ENCODE measurements at places on chromosomes 12 and 14.

DNA sequence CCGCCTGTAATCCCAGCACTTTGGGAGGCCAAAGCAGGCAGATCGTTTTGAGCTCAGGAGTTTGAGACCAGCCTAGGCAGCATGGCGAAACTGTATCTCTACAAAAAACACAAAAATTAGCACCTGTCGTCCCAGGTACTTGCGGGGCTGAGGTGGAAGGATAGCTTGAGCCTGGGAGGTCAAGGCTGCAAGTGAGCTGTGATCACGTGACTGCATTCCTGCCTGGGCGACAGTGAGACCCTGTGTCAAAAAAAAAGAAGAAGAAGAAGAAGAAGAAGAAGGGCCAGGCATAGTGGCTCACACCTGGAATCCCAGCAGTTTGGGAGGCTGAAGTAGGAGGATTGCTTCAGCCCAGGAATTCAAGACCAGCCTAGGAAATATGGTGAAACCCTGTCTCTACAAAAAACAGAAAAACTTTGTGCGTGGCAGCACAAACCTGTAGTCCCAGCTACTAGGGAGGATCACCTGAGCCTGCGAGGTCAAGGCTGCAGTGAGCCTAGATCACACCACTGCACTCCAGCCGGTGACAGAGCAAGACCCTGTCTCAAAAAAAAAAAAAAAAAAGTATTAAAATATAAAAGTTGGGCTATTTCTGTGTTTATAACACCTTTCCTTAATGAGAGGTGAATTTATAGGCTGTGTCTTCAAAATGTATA is 15.5 kb downstream of the RXYLT1 start:
- no peak for DNase-seq

- no peak for DNase-seq
Measured at GRCh38 chr14:85958069-85958468, 428.1 kb downstream of the FLRT2 start.

GRCh38 chr12:117498256-117498655 is 136.8 kb upstream of the NOS1 start:
- DNase-seq, result no peak

DNA sequence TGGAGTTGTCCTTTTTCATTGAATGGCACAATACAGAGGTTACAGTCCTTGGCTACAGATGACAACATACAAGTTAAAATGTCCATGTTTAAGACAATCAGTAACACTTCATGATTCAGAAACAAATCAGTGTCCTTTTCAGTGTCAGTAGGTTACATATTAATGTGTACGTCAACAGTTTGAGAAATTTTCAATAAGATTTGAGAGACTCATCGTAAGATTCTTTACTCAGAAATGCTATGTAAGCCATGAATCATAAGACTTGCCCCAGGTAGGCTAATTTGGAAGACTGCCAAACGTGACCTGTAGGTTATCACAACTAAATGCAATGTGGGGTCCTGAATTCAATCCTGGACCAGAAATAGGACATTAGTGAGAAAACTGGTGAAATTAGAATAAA is 3.5 kb downstream of the RDH12 start:
- DNase-seq, result no peak

DNA sequence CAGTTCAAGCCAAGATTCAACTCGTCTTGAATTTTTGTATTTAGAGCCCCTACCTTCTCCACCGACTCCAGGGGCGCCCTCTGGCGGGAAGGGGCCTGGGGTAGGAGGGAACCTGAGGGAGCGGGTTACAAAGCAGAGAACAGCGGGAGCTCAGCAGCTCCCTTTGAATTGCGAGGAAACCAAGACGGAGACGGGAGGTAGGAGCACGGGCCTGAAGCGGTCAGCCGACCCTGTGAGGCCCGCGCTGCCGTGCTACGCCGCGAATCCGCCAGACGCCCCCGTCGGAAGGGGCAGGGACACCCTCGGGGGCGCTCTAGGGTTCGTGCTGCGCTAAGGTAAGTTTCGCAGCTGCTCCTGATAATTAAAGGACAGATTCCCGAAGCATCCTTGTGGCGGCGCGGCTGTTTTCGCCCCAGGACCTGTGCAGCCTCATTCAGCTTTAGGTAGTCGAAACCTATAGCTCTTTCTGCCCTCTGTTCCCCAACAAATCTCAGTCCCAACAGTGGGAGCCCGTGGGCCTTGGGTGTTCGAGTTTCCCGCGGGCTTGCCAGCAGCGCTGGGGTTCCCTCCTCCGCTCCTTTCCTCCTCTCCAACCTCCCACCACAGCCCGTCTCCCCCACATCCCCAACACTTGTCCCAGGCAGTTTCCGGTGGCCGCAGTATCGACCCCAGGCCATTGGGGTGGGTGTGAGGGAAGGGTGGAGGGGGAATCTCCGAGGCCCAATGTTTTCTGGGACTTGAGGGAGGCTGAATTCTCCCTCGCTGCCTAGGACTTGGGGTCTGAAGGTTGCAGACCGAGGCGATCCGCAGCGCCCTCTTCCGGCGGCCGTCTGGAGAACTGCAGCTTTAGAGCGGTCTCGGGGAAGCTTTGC is 5.1 kb upstream of the NKX2-1 start:
- DNase-seq, result no peak

DNA sequence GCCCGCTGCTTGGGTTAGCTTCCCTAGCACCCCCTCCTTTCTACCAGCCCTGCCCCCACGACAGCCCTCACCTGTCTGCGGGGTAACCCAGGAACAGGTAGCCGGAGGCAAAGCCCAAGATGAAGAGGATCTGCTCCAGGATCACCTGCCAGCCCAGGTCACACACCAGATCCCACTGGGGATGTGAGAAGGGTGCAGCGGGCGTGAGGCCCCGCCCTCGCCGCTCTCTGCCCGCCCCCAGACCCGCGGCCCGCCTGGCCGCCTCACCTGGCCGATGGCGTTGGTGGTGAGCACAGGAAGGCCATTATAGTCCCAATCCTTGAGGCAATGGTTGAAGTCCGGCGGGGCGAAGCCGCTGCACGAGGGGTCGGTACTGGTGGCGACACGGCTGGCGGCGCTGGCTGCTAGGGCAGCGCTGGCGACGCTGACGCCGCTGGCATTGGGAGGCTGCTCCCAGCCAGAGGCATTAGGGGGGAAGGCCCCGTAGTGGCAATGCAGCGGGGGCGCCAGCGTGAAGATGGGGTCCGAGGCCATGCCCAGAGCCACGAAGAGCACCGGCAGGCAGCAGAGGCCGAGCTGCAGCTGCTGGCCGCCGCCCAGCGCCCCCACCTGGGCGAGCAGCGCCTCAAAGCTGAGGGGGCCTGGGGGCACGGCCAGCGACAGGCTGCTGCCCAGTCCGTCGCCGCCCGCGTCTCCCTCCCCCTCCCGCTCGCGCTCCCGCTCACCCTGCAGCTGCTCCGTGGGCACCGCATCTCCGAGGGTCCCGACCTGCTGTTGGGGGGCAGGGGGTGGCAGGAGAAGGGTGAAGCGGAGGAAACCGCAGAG is 794 bp downstream of the SLC22A17 start:
- no peak for DNase-seq

DNA sequence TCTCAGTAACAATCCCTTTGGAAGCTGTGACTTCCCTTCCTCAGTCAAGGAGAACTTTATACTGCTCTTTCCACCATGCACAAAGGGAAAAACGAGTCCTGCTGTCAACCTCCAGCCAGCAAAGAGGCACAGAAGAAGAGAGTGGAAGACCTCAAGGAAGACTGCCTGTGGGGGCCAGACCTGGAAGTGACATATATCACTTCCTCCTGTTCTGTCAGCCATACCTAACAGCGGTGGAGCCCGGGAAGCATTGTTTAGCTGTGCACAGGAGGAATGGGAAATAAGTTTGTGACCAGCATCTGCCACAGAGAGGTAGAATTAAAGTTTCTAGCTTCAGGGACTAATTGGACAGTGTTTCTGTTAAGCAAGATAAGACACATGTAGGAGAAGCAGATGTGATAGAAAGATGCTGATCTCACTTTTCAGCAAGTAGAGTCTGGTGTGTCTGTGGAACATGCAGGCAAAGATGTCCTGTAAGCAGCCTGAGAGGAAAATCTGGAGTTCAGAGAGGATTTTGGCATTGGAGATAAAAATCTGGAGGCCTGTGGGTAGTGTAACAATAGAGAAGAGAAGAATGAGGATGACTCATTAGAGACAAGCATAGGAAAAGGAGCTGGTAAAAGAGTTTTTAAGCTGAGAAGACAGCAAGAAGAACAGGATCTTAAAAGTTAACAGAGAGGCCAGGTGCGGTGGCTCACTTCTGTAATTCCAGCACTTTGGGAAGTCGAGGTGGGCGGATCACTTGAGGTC is 141.6 kb upstream of the CPSF6 start:
- DNase-seq, result no peak

- DNase-seq, result no peak
Measured at GRCh38 chr12:104697186-104697585, 240.4 kb downstream of the CHST11 start.

GRCh38 chr12:45907955-45908354 is 82.4 kb downstream of the SCAF11 start:
- DNase-seq, result no peak

DNA sequence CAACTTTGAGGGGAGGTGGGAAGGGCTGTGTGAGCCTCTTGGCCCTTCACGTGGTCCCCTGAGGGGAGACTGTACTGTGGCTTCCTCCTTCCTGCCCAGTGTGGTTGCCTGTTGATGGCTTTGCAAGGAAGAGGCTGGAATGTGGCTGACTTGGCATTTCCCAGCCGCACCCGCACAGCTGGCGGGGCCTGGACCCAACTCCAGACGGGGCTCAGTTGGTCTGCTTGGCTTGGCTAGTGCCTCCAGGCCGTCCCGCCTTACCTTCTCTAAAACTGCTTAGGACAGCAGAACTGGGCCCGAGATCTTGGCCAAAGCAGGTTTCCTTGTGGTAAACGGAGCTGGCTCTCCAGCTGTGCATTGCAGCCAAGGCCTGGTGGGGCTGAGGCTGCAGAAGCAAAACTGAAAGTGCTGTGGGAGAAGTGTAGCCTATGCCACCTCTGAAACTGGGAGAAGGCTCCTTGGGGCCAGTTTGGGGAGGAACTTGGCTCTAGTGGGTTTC is 139.5 kb downstream of the SMOC1 start:
- no peak for DNase-seq

- DNase-seq, result no peak
Measured at GRCh38 chr14:56331592-56332216, 213.5 kb downstream of the PELI2 start.

DNA sequence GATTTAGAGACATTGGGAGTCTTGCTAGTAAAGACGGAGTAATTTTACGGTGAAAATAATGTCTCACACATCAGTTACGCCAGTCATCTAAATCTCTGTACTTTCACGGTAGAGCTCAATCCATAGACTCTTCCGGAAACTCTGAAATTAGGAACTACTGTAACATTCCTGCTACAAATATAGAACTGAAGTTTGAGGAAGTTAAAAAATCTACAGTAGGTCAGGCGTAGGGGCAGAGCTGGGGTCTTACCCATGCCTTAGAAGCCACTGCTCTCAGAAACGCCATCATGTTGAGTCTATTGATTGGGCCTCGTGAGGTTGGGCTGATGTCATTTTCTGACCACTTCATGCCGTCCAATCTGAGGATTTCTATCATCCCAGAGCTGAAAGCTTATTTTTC is 1029.8 kb upstream of the TMEM132C start:
- no peak for DNase-seq

- no peak for DNase-seq
Measured at GRCh38 chr14:74490486-74490885, 2.6 kb downstream of the NPC2 start.

- peak; percentile 63 for DNase-seq
Measured at GRCh38 chr14:65239143-65239937, 137.0 kb upstream of the MAX start.

DNA sequence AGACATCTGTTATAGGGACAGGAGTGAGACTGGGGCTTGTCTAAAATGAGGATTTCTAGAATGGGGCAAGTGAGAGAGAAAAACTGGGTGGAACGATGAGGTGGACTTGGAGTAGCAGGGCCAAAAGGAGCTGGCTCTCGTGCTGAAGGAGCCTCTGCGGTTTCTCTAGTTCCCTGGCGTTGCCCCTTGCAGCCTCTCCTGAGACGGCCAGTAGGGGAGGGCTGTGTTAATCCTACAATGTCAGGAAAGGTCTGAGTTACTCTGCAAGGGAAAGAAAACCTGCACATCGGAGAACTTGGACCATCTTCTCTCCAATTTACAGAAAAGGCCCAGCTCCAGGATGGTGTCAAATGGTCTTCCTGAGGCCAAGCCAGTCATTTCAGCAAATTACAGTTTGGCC is 963.8 kb upstream of the FLRT2 start:
- DNase-seq, result no peak

DNA sequence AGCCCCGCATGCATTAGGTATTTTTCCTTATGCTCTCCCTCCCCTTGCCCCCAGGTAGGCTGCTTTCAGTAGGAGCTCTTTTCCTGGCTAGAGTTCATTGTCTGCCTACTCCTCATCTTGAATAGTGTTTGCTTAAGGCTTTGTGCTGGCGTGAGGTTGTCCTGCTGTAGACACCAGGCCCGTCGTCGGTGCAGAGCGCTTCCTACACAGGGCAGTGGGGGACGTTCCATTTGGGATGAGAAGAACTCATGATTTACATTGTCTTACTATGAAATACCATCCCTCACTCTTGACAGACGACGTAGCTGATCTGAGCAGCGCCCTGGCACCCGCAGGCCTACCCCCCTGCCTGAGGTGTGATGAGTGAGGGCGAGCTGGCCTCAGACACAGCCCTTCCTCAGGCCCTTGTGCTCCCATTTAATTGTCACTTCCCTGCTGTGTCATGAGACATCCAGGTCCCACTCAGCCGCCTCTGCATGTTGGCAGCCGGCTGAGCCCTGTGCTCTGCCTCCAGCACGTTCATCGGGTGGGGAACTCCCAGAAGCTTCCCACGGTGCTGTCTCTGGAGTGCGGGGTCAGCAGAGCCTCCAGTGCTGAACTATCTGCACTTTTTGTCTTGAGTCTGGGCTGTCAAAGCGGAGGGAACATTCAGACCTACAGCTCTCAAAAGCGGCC is 76.0 kb downstream of the WDR20 start:
- DNase-seq, result no peak

- DNase-seq, result no peak
Measured at GRCh38 chr12:15214851-15215601, 6.2 kb downstream of the RERG start.

- DNase-seq, result no peak
Measured at GRCh38 chr12:119476951-119477350, 116.6 kb upstream of the TMEM233 start.

- DNase-seq, result no peak
Measured at GRCh38 chr12:31594681-31595080, 3.7 kb upstream of the DENND5B start.

DNA sequence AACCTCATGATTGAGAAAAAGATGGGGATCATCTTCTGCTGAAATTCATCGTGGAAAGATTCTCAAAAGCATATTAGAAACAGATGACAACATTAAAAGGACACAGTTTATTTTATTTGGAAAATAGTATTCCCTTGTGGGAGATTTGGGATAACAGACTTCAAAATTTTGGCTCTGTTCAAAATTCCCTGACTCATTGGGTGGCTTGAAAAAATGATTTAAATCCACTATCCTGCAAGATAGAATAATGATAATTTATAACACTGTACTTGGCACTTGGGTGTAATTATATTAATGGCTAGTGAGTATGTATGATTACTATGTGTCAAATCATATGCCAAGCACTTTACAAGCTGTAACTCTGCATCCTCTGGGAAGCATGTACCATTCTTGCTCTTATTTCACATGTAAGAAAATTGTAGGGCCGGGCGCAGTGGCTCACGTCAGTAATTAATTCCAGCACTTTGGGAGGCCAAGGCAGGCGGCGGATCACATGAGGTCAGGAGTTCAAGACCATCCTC is 128.8 kb downstream of the LMNTD1 start:
- peak; percentile 31 for DNase-seq

Data from hepatic stellate cell (primary cell).